ENCODE measurements at places on chromosomes 3 and 15.

DNA sequence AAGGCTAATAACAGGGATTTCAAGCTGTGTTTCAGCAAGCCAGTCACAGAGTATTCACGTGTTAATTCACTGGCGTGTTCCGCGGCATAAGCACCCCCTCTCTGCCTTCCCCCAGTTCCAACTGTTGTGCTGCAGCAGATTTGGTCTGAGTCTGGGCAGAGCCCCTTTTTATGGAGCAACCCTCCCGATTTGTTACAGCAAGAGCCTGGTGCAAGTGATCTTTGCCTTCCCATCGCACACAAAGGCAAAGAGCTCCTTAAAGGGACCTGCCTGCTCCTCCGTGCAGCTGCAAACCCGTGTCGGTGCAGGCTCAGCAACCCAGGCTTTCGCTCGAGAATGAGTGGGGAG lies 170.5 kb downstream of the KCNAB1 start:
- DNase-seq = peak; percentile 36

DNA sequence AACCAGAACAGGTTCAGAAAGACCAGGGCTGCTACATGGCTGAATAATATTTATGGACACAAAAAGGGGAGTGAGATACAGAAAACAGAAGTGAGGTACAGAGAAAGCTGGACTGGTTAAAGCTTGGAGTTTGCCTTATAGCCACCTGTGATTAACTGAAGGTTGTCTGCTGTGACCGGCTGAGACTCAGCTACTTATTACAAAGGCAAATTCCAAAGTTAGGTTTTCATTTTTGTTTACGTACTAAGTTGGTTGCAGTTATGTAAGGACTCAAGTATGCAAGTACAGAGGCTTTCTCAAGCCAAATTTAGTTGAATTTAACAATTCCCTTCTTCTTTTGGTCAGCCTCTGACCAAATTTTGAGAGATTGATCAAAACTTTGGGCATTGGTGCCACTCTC lies 264.6 kb downstream of the THSD4 start:
- no peak for DNase-seq

GRCh38 chr3:51535146-51536019 lies 3.1 kb upstream of the RAD54L2 start:
- DNase-seq = no peak

GRCh38 chr3:24259901-24260512 lies 234.6 kb downstream of the THRB start:
- no peak for DNase-seq

DNA sequence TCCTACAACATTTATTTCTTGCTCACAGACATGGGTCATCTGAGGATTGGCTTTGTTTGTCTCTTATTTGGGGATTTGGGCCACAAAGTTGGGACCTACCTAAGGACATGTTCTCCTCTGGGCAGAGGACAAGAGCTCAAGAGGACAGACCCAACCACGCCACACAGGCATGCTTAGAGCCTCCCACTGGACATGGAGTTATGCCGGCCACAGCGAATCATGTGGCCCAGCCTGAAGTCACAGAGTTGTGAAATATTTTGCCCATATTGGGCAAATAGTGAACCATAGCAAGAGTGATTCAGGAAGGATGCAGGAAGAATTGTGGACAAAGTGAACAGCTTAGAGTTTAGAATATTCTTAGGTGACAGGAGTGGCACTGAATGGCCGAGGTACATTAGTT lies 9.9 kb downstream of the TRAK1 start:
- DNase-seq = no peak

DNA sequence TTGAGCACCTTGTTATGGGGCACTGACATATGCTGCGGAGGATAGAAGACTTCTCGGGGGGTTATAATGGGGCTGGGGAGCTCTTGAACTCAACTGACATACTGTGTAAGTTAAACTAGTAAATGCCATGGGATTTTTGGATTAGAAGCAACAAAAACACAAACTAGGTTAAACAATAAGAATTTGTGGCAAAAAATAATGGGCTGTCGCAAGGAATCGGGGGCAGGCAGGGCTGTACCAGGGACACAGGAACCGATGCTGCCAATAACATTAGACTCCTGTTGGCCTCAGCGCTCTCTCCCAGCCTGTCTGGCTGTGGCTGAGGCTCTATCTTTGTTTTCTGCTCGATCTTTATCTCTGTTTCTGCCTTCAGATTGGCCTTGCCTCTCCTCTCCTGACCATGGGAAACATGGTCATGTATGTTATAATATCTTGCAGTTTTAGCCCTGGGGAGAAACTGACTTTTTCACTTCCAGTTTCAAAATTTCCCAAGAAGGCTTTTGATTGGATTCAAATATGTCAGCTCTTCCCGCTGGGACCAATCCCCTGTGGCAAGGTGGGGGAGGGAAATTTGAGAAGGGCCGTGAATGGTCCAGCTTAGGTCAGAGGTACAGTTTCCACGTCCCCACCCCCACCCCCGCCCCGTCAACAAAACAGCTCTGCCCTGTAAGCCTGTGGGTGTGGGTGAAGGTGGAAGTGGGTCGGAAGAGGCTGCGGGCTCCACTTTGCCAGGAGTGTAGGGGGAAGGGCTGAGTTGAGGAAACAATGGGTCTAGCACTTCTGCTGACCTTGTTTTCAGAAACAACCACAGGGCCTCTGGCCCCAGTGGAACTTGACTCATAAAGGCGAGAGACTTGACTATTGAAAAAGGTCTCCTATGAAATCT lies 161.1 kb upstream of the TBL1XR1 start:
- no peak for DNase-seq

DNA sequence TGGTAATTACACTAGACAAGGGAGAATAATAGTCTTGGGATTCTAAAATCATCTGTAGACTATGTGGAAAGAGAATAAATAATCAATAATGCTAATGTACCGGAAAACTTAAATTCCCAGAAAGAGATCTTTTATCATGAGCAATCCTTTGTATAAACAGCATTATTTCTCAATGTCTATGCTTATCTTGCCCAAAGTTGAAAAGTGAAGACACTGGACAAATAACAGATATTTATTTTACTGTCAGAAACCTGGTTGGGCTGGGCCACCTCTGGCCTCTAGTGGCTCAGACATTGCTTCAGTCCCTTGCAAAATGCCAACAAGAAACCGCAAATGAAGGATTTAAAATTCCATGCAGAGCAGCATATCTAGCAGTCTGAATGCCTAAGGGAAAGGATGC lies 409.9 kb downstream of the FHIT start:
- DNase-seq = no peak

- DNase-seq = no peak
These were observed 280.4 kb downstream of the RAP2B start for GRCh38 chr3:153442386-153442785.

DNA sequence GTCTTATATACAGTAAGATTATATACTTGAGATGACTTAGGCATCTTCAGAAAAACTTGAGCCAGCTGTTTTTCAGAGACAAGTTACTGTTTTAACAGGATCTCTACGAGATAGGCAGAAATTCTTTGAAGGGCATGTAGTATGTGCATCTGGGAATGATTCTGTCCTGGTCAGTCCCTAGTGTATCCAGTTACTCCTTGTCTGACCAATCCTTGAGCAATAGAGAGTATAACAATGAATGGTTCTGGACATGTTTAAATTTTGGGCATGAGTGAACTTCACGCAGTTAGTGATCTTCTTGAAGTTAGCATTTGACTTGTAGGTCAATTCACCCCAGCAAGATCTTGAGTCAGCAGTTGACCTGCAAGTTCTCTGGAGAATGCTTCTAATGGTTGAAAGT lies 24.7 kb upstream of the HHLA2 start:
- DNase-seq = no peak

DNA sequence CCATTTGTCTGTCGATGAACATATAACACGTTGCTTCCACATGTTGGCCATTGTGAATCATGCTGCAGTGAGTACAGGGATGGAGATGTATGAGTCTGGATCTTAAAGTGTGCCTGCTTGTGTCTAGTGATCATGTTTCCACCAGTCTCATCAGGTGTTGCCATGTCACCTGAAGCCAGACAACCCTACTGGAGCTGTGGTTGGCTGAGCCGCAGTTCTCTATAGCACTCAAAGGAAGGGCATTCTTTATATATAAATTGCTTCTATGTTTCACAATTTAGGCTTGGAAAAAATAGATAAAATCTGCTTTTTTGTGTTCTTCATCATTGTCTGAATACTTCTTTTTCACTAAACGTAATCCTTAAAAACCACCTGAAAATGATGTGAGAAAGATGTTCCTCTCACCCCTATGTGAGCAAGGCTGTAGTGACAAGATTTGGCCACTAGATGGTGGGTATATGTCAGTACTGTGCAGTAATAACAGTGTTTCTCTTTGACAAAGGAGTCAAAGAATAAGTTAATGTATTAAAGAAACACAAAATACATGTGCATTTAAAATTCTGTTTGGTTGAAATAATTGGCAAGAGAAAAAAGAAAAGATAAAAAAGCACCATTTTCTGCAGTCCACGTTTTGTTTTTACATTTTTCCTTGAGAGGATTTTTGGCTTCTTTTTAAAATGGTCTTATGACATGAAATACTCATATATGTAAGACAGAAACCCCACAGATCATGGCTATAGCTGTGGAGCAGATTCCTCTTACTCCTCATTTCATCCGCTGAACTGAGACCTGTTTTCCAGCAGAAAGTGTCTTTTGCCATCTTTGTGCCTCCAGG lies 394.5 kb upstream of the DPPA4 start:
- DNase-seq = peak; percentile 63

GRCh38 chr3:15959434-15959811 lies 161.6 kb upstream of the ANKRD28 start:
- DNase-seq = no peak

GRCh38 chr3:32449691-32450090 lies 53.0 kb downstream of the CMTM6 start:
- no peak for DNase-seq

DNA sequence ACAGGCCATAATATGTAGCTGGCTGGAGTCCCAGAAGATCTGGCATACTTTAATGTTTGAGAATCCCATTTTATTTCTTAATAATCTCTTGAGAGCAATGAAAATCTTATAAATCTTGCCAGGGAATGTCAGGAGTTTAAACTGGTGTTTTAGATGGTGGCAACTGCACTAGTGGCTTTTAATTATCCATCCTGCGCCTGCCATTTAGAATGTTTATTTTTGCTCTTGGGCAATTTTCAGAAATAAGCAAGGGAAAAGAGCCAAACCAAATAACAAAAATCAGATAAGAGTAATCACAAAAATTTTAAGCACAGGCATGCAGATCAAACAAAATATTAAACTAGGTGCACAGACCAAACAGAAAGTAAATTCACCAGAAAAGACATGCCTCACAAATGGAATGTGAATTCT lies 41.9 kb upstream of the UBP1 start:
- DNase-seq = no peak

DNA sequence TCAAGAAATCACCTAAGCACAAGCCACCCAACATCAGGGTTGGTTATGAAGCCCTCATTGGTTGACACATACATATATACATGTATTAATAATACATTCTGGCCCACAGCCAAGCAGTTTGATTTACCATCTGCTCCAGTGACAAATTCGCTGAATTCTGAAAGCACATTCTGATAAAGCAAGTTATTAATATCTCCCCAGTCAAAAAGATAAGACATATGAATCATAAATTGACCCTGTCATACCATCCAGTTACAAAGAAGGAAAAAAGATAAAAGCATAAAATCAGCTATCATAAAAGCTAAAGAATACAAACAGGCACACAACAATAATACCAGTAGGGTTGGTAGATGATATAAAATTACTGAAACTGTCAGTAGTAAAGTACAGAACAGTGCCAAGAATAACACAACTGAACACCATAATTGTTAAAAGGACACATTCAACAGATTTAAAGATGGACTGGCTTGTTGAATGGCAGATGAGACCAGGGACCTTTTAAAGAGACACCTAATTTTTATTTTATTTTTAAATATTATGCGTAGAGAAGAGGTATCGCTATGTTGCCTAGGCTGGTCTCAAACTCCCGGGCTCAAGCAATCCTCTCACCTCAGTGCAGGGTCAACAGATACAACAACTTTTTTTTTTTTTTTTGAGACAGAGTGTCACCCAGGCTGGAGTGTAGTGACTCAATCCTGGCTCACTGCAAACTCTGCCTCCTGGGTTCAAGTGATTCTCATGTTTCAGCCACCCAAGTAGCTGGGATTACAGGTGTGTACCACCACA lies 7.7 kb downstream of the SNX4 start:
- peak; percentile 87 for DNase-seq

DNA sequence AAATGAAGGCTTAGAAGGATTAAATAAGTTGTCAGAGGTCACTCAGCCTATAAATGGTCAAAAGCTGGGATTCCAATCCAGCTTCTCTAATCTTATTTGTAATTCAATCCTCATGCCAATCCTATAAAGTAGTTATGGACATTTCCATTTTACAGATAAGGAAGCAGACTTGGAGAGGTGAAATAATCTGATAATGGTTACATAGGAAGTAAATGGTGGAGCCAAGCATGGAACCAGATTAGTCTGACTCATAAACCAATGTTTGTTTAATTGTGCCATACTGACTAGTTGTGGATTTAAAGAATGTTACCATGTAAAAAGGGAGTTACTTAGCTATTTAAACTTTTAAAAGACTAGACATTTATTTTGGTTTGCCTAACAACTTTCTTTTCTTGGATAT lies 59.7 kb downstream of the KCNAB1 start:
- no peak for DNase-seq

DNA sequence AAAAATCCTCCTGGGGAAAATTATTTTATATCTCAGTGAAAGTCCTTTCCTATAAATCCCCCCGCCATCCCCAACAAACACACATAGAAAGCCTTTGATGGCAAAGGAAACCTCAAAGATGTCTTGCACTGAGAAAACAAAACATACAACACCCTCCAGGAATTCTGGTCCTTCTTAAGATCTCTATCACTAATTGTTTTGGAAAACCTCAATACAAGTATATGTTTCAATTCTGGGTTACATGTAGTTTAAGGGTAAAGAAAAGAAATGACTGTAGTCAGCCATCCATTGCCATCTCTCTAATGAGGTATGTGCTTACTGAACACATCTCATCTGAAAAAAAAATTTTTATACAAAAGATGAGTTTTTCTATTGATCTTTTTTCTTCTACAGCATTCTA lies 97.3 kb downstream of the FSIP1 start:
- DNase-seq = no peak

- no peak for DNase-seq
These were observed 410.1 kb downstream of the RAP2B start for GRCh38 chr3:153572165-153572564.

DNA sequence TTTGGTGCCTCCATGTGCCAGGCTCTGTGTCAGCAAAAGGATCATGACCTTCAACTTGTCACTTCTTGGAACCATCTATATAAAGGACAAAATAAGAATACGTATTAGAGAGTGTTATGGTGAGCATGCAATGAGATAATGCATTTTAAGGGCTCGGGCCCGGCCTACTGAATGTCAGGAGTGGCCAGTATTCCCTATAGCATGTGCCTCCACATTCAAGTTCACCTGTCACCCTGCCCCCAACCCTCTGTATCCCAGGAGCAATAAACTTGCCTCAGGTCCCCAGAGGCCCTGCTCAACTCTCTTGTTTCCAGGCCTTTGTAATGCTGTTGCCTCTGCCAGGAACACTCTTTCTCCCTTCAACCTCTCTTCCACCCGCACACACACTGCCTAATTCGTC lies 90.2 kb upstream of the SLC6A11 start:
- DNase-seq = no peak

- DNase-seq = no peak
These were observed 41.8 kb downstream of the SYNM start for GRCh38 chr15:99146661-99147060.

DNA sequence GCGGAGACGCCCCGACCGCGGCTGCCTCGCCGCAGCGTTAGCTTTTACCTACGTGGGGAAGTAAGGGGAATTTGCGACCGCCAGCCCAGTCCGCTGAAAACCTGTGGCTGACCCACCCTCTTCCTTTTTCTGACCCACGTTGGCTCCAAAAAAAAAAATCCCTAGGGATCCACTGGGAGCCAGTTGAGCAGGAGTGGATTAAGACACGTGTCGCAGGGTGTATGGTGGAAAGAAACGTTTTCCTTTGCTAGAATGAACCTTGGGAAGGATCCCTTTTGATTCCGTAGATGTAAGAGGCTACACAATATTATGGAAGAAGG lies 575 bp upstream of the PCYT1A start:
- DNase-seq = peak; percentile 86

Data from NCI-H2171 treated with DMSO at 0.1 percent for 48 hours (cell line).